Activated CD4-positive, alpha-beta T cell treated with anti-CD3 and anti-CD28 coated beads, Interleukin-2, amount 50 U/mL, for 4 hours (primary cell): ENCODE measurements at places on chromosomes 2 and 18.

GRCh38 chr2:38394903-38395341, 17.8 kb upstream of the ATL2 start:
- no peak for DNase-seq

GRCh38 chr2:136351684-136352083, 233.7 kb upstream of the CXCR4 start:
- DNase-seq = no peak

DNA sequence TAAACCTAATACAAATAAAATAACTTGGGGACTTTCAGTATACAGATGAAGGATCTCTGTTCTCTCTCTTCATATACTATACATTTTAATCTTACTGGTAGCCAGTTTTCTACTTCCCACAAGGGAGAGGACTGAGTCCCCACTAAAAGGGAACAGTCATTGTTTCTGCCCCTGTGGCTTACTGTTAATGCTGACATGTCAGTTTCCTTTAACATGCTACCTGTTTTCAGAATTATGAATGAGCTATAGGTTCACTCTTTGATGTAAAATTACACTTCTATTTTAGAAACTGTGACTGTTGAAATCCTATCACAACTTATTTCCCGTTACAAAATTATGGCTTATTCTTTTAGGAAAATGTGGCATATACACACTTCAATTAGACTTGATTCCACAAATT, 207.7 kb downstream of the CDH2 start:
- DNase-seq = no peak

- no peak for DNase-seq
Measured at GRCh38 chr2:80016171-80016570, 288.4 kb downstream of the LRRTM1 start.

GRCh38 chr18:48824231-48824970, 126.4 kb downstream of the SMAD7 start:
- no peak for DNase-seq

GRCh38 chr2:238083919-238084318, 16.2 kb upstream of the ESPNL start:
- no peak for DNase-seq

DNA sequence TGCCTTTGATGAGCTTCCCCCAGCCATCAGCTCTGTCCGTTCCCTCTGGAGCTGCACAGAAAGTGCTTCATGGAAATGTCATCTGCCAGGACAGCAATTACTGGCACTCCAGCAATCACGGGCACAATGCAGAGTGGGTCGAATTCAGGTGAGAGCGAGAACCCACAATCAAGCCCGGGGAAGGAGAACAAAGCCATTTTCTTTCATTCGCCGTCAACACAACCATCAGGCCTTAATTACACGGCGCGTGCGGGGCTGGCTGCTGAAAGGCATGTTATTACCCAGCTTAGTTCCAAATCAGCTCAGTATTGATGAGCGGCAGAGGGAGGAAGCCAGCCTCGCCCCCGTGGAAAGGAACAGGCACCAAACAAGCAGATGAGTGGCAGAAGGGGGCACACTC, 143.9 kb downstream of the MYT1L start:
- DNase-seq = no peak

- DNase-seq = no peak
Measured at GRCh38 chr18:36901277-36901701, 72.4 kb downstream of the KIAA1328 start.

DNA sequence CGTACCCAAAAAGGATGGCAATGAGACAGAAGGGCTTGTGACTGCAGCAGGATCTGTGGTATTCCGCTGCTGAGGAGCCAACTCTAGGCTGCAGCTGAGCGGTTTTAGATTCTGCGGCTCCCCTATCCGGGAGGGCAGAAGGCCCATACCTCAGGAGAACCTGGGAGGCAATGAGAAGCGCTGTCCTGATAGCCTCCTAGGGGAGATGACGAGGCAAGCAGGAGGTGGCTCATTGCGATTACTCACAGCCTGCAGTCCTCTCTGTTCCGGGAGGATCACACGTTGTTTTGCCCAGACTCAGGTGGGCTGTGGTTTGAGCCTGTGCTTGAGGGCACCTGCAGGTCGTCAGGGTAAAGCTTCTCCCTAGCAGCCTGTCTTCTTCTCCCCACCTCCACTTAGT, 65.1 kb downstream of the COA5 start:
- no peak for DNase-seq

- no peak for DNase-seq
Measured at GRCh38 chr18:11392980-11393885, 216.2 kb upstream of the SLC35G4 start.

GRCh38 chr2:173747035-173747434, 218.1 kb downstream of the SP3 start:
- no peak for DNase-seq

GRCh38 chr2:180656455-180656847, 324.0 kb upstream of the UBE2E3 start:
- DNase-seq = no peak

GRCh38 chr2:36069074-36069473, 286.5 kb upstream of the CRIM1 start:
- DNase-seq = no peak

DNA sequence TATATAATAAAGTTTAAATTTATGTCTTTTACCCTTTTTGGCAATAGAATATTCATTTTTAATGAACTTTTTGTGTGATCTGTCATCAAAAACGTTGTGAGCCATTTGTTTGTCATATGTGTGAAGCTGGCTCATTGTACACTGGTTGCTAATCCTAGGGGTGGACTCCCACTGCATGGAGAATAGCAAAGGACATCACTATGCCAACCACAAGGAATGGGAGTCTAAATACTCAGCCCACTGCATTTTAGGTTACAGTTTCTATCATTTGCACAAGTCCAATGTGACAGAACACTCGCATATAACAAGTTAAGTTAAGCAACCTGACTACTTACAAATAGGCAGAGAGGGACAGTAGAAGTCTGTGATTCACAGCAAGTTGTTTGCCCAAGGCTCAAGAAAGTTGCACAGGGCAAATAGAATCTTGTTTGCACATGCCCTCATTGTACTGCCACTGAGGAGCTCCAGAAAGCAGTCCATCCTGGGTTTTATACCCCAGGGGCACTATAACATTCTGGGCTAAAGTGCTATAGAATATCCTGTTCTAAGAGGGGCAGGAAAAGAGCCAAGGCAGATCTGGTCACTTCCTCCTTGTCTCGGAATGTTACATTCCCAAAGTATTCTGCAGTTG, 545.9 kb upstream of the GCFC2 start:
- DNase-seq = no peak

GRCh38 chr2:60888853-60889252, 7.5 kb downstream of the REL start:
- DNase-seq = no peak

- no peak for DNase-seq
Measured at GRCh38 chr2:56130463-56131070, 53.2 kb upstream of the CCDC85A start.

GRCh38 chr2:17191223-17191622, 327.0 kb downstream of the RAD51AP2 start:
- no peak for DNase-seq
